ENCODE measurements at places on chromosomes 3 and 15. TPM values are rescaled to one million over a fixed set of nuclear protein-coding genes. Genes with fewer than 3 reads are reported as not detected.

- ATAC-seq = no peak
These were observed 47.8 kb upstream of the TMEM158 start for GRCh38 chr3:45273681-45274515.

- ATAC-seq = no peak
These were observed 446.7 kb downstream of the C3orf38 start for GRCh38 chr3:88596451-88596850.

The KNL1 gene
- total RNA-seq = 8.8 TPM

The C3orf49 gene
- total RNA-seq = not detected

- no peak for ATAC-seq
These were observed 57.9 kb upstream of the CTXND1 start for GRCh38 chr15:80309769-80310384.

- ATAC-seq = peak; percentile 62
These were observed 51.9 kb downstream of the EPHB1 start for GRCh38 chr3:134846911-134847317.

The ALS2CL gene
- 55.7 TPM for total RNA-seq

The COL6A5 gene
- total RNA-seq = 0.16 TPM

GRCh38 chr3:111885578-111885977 is 26.5 kb downstream of the PHLDB2 start:
- ATAC-seq = no peak

The TMCO5A gene
- total RNA-seq = not detected

- peak; percentile 34 for ATAC-seq
These were observed 76.5 kb downstream of the CD200R1L start for GRCh38 chr3:112770032-112770626.

The SNURF gene
- 3.9 TPM for total RNA-seq

DNA sequence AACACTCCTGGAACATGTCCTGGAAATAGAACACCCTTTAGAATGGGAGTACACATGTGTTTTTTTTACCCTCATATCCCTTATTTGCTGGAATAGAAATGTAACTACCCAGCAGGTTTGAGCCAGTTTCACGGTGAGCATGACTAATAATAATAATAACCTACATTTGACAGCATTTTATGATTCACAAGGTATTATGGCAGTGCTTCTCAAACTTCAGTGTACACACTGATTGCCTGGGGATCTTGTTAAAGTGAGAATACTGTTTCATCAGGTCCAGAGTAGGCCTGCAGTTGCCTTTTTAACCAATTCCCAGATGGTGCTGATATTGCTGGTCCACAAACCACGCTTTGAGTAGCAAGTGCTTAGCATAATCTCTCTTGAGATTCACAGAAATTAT is 63.9 kb downstream of the NFKBIZ start:
- ATAC-seq = peak; percentile 93

DNA sequence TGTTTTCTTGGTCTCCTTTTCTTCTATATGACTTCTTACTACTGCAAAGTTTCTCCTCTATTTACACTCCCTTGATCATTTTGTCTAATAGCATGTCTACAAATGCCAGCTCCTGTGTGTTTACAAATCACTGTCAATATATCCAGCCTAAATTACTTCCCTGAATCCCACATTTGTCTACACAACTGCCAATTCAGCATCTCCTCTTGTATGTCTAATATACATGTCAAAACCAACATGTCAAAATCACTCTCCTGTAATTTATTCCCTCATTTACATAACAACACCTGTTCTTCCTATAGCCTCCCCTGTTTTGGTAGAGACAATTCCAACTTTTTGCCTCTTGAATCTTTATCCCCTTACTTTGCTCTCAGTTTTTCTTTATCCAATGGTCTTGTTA is 359.3 kb downstream of the PLOD2 start:
- ATAC-seq = no peak

GRCh38 chr3:138206196-138206595 is 19.1 kb downstream of the ARMC8 start:
- no peak for ATAC-seq

GRCh38 chr3:39569095-39569494 is 101.6 kb downstream of the MOBP start:
- no peak for ATAC-seq

The TUBGCP5 gene
- total RNA-seq = 13.9 TPM

The SNTN gene
- total RNA-seq = not detected

GRCh38 chr3:67288466-67289106 is 290.5 kb downstream of the KBTBD8 start:
- no peak for ATAC-seq

DNA sequence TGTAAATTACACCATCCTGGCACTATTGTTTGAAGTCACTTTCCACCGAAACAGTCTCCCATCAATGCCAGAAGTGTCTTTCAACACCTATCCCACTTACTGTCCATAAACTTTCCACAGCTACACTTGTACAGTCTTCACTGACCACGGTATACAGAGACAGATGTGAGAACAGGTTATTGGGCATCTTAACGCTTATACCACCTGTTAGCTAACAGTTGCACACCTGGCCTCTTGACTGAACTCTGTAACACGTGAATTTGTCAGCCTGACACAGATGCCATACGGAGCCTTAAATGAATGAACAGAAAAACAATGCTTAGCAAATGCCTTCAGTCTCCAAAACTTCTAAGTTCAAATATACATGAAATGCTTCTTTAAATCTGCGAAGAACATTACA is 440.5 kb downstream of the SHQ1 start:
- ATAC-seq = no peak

GRCh38 chr3:81395739-81396513 is 365.5 kb downstream of the GBE1 start:
- no peak for ATAC-seq

- no peak for ATAC-seq
These were observed 12.5 kb upstream of the KBTBD12 start for GRCh38 chr3:127902486-127902885.

DNA sequence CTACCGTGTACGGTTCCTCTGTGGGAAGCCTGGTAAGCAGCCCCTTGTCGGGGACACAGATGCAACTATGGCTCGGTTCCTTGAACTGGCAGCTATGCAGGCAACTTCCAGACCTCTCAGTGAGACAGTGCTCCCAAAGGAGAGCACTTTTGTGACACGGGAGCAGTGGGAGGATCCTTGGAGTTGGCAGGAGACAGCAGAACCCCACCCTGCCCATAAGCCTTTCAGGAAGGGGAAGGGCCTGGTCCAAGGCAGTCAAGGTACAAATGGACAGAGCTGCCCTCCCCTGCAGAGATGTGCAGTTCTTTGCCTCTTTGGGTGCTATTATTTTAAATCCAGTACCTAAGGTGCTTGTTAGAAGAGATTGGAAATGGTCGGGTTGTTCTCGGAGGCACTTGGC is 94.5 kb downstream of the MESD start:
- no peak for ATAC-seq

- ATAC-seq = no peak
These were observed 77.1 kb downstream of the MEX3B start for GRCh38 chr15:81968691-81969090.

- no peak for ATAC-seq
These were observed 22.4 kb downstream of the MCTP2 start for GRCh38 chr15:94253742-94254141.

The P2RY13 gene
- total RNA-seq = 0.28 TPM

- peak; percentile 92 for ATAC-seq
These were observed 862 bp upstream of the MAN2A2 start for GRCh38 chr15:90902040-90902839.

The ADGRG7 gene
- not detected for total RNA-seq

DNA sequence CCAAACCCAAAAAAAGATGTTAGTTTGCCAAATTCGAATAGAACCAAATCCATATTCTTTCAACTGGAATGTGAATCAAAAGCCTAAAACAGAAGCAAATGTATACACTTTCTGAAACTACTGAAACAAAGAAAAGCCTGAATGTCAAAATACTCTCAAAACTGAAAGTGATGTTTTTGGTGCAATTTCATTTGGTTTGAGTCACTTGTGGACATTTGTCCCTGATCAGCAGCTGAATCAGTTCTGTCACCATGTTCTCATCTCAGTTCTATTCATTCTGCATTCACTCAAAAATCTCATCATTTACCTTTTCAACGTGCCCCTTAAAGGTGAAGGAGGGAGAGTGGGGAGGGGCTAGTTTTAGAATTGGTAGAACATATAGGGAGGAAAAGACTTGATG is 266.8 kb downstream of the ABHD5 start:
- ATAC-seq = no peak

GRCh38 chr3:26202169-26202568 is 412.3 kb downstream of the OXSM start:
- no peak for ATAC-seq

- ATAC-seq = peak; percentile 63
These were observed 11.2 kb downstream of the TGM4 start for GRCh38 chr3:44885618-44886017.

- peak; percentile 24 for ATAC-seq
These were observed 1.1 kb downstream of the IGDCC3 start for GRCh38 chr15:65376767-65377104.

GRCh38 chr3:143538577-143538981 is 309.7 kb downstream of the SLC9A9 start:
- no peak for ATAC-seq

DNA sequence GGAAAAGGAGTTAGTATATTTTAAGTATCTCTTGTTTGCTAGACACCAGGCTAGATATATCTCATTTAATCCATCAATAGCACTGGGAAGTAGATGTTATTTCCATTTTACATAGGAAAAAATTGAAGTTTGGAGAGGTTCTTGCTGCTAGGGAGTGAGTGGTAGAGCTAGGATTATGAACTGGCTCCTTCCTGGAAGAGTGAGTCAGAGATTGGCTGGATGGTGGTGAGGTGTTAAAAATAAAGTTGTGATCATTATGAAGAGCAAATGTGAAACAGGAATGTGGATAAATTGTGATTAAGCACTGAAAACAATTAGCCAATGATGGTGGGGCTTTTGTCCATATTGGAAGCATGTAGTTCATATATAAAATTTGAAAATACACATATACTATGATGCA is 234.2 kb downstream of the WNT5A start:
- no peak for ATAC-seq

- ATAC-seq = no peak
These were observed 149.9 kb downstream of the CFAP20DC start for GRCh38 chr3:58899953-58900298.

GRCh38 chr15:70632491-70633102 is 130.8 kb downstream of the UACA start:
- ATAC-seq = peak; percentile 68

- ATAC-seq = no peak
These were observed 48.7 kb downstream of the ECT2 start for GRCh38 chr3:172799246-172799645.

GRCh38 chr3:139480585-139480984 is 4.3 kb upstream of the RBP2 start:
- ATAC-seq = peak; percentile 24

The ASB14 gene
- not detected for total RNA-seq

GRCh38 chr3:73094129-73094528 is 32.7 kb downstream of the EBLN2 start:
- ATAC-seq = no peak

The REC114 gene
- not detected for total RNA-seq

DNA sequence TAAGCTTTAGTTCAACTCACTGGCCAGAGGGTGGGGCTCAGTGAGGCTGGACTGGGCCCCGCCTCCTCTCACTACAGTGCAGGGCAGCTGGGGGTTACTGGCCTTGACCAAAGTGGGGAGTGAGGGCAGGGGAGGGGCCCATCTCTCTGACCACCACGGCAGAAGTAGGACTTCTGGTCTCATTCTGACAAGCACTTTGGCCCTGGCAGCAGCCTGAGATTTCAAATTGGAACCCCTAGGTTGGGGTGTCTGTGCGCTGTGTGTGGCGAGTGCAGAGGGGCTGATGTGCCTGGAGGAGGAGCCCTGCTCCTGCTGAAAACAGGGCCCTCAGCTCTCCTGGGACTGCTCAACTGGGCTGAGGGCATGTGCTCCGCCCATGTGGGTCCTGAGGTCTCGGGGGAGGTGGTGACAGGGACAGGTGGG is 60.3 kb upstream of the RPL32 start:
- ATAC-seq = no peak

DNA sequence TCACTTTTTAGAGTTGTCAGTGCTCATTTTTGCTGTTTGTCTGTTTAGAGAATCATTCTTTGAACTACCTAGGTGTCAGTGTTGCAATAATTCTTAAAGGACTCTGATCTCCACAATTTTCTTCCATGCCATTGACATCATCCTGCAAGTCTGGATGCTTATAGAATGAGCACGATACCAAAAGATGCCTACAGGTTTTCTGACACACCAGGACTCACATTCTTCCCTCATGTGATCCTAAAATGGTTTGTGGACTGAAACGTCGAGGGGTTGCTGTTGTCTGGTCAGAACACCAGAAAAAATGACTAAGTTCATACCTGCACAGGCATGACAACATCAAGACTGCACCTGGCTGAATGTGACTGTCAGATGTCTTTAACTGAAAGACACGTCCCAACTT is 95.9 kb downstream of the SEMA5B start:
- no peak for ATAC-seq

The PRR20G gene
- total RNA-seq = not detected

DNA sequence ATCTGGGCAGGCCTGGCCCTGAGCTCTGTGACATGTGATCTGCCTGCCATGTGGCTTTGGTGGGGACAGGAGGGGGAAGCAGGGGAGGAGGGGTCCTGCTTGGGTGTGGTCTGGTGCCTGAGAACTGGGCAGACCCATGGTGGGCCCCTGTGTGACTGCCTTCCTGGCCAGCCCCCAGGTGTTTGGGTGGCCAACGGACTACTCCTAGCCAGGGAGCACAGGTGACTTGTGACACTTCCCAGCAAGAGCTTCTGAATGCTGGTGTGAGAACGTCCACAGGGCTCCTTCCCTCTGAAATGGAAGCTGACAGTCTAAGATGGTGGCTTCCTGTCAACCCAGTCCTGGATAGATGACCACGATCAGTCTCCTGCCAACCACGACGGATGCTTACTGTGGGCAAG is 136.1 kb upstream of the MEF2A start:
- no peak for ATAC-seq

GRCh38 chr3:157573281-157573680 is 70.1 kb upstream of the VEPH1 start:
- ATAC-seq = no peak

The LRRC2 gene
- 0.28 TPM for total RNA-seq

DNA sequence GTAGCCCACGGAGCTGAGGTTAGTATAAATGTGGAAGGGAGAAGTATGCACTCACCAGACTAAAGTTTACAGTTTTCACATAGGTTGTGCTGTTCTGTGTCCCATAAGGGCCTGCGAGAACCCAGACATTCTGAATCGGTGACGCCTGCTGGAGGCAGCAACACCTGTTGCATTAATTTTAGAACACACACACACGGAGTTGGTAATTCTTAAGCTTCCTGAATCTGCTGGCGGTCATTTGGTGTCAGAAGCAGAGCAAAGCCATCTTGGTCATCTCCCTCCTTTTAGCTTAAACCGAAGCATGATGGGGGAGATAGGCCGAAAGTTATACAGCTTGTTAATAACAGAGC is 41.1 kb upstream of the AP3B2 start:
- peak; percentile 49 for ATAC-seq

GRCh38 chr3:196141052-196141865 is 59.4 kb upstream of the TFRC start:
- no peak for ATAC-seq

Measured in esophagus mucosa (tissue), 1 donor.